ENCODE measurements at places on chromosomes 2 and 18.

DNA sequence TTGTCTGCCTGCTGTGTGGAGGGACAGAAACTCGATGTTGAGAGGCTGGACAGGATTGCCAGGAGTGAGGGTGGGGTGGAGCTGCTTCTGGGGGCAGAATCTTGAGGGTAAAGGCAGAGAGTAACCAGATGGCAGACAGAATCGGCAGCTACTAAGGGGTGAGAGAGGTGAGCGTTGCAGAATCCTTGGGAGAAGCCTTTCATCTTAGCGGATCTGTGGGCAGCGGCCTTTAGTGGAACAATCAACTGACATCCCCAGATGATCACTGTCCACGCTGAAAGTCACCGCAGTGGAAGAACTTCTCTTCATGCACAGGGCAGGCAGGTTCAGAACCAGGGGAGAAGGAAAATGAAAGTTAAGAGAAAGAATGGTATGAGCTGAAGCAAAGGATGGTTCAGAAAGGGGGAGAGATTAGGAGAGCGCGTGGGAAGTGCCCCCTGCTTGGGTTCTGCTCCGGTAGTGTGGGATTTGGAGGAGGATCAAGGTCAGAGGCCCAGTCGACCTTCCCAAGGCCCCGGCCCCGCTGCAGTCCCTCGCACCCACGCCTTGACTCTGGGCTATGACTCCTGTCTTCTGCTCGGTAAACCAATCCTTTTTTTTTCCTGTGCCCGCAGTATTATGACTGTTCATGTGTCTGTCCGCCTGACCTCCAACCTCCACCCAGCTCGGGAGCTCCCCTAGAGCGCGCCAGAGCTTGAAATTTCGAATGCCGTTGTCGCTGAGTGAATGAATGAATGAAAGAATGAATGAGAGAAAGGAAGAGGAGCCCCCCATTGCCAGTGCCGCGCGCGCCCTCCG lies 584 bp downstream of the BOLA3 start:
- DNase-seq, result peak; percentile 64

DNA sequence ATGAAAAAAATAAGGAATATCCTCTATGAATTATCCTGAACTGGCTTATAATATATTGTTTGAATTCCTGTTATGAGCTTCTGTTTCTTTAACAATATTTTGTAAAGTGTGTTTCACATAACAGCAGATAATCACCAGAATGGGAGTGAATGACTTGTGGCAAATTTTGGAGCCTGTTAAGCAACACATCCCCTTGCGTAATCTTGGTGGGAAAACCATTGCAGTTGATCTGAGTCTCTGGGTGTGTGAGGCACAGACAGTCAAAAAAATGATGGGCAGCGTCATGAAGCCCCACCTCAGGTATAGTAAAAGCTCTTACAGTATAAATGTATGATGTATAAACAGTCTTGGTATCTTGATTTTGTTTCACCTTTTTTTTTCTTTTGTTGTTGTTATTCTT lies 5.9 kb downstream of the GEN1 start:
- DNase-seq, result no peak

DNA sequence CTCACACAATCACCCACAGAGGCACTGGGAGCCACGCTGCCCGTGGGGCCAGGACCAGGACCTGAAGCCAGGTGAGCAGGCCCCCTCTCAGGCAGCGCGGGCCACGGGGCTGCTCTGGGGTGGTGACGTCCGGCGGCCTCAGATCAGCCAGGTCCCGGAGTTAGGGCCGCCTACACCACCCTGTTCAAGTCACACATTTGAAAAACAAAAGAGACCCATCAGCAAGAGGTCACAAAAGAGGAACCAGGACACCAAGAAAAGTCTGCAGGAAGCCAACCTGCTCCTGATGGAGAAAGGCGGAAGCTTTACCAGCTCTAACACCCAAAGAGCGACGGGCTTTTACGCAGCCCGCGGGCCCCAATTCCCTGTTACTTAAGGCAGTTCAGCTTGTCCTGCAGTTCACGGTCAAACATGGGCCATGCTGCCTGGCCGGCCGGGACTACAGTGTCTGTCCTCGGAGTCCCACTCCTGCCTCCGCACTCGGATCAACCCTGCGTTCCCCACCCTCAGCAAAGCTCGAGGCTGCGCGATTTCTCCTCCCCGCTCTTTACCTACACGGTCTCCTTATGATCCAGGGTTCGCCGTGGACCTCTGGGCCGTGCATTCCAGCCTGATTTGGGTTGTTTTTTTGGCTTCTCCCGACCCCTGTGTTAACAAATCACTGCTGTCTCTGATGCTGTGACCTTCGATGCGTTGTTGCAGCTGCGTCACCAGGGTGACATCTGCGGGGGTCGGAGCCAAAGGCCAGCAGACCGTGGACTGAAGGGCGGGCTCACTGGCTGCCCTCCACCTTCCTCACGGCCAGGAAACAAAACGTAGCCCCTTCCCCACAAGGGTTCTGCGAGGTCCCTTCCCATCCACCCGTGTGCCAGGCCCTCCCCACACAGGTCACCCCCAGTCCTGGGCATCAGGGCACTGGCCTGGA lies 31.0 kb downstream of the SNORC start:
- DNase-seq, result peak; percentile 66

- no peak for DNase-seq
These were observed 4.6 kb upstream of the DLX1 start for GRCh38 chr2:172080641-172081220.

DNA sequence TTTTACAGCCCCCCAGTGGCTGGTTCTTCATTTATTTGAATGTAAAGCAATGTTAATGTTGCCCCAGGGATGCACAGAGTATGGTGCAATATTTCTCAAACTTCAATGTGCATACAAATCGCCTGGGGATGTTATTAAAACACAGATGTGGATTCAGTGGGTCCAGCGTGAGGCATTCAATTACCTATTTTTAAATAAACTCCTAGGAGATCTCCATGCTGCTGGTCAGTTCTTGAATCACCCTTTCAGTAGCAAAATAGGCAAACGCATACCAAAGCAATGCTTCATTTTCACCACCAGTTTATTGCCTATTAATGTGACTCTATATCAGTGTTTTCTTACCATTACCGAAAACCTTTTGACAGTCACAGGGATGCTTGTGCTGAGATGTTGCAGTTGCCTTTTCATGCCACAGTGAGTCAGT lies 530.7 kb downstream of the CBLN2 start:
- DNase-seq, result no peak

GRCh38 chr2:39934851-39935250 lies 155.8 kb upstream of the THUMPD2 start:
- no peak for DNase-seq

DNA sequence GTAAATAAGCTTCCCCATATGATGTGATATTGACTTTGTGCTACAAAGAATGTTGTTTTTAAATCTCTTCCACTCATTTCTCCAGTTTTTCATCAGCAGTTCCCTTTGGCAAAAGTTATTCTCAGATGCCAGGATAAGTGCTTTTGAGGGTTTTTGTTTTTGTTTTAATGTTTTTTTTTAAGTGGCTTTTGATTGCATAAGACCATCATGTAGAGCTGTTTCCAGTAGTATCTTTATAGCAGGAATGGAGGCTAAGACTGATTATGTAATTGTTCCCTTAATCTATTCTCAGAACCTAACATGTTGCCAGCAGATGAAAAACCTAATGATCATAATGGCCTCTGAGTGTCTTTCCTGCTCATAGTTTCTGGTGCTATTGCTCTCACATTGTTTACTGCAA lies 77.9 kb downstream of the CABLES1 start:
- no peak for DNase-seq

GRCh38 chr2:3466482-3466863 lies 52.9 kb downstream of the ADI1 start:
- no peak for DNase-seq
